NCI-H2107 (cell line): ENCODE measurements at places on chromosomes 2 and 18.

DNA sequence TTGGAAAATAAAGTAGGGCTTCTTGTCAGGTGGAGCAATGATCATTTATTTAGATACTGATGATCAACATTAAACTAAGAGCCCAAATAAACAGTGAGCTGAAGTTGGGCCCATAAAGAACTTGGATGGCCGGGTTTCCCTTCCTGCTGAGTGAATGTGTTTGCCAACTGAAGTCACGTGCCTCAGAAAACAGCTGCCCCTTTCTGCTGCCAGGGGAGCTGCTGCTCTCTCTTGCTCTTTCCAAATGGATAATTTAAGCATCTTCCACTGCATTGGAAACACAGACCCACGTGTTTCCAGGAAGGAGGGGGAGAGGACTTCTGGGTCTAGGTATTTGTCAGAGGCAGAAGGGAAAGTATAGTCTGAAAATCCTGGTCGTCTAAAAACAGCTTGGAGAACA lies 22.9 kb upstream of the NCKAP5 start:
- DNase-seq = no peak

GRCh38 chr2:100199421-100199820 lies 57.0 kb upstream of the AFF3 start:
- no peak for DNase-seq

DNA sequence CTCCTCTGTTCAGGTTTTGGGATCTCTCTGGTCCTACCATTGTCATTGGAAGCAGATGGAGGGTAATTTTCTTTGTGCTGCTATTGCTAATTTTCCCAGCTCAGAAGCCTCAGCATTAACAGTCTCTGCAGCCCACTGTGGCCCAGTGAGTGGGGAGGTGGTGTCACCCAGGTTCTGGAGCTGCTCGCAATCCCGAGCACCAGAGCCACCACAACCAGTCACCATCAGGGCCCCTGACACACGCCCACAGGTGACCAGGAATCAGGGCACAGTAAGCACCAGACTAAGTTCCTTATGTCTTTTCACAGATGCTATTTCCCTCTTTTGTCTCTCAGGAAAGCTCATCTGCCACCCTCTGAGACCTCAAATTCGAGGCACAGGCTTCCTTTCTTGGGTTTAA lies 87.9 kb downstream of the SEPTIN10 start:
- no peak for DNase-seq

DNA sequence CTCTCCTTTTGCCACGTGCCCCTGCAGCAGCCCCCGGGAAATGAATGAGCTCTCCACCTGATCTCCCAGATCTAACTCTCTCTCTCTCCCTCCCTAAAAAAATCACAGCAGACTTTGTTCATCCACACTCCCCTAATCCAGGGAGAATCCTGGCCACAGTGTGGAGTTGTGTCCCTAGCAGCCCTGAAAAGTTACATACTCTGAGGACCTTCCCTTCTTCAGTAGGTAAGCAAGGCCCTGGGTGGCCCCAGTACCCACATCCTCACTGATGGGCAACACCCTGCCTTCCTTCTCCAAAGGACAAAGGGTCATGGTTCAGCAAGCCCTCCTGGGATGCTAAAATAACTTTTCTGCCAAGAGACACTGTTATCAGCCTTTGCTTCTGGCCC lies 76.9 kb upstream of the GLI2 start:
- DNase-seq = no peak

- DNase-seq = no peak
These were observed 140.4 kb downstream of the RBMS1 start for GRCh38 chr2:160353166-160353565.

DNA sequence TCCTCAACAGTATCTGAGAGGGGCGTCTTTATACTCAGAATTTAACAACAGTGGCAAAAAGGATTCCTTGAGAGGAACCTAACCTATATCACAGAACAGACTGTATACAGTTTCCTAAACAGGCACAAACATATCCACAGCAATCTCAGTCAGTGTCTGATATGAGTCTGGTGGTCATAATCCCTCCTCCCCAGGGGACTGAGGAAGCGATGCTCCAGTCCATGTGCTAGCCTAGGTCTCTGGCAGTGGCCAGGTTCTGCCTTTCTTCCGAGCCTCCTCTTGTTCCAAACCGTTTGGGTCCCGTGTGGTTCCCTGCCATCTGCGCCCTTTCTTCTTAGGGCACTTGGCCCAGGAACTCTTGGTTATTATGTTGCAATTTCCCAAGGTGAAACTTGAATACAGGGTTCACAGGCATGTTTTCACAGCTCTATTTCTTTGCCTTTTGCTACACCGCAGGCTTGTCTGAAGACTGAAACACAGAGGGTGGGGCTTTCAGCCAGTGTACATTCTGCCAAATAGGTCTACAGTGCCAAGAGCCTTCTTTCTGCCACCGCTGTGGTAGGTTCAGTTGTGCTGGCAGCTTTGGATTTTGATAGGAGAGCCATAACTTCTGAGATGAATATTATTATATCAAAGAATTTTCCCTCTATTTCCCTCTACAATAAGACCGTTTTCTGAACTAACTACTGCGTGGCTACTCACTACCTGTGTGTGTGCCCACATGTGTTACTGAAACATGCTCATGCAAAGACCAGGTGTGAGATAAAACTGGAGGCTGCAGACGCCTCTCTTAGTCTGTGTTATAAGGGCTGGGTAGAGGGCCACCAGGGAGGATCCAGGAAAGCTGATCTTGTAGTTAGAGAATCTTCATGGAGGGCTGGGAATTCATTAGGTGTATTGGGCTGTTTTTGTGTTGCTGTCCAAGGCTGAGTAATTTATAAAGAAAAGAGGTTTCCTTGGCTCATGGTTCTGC lies 75.0 kb upstream of the HAAO start:
- DNase-seq = no peak

DNA sequence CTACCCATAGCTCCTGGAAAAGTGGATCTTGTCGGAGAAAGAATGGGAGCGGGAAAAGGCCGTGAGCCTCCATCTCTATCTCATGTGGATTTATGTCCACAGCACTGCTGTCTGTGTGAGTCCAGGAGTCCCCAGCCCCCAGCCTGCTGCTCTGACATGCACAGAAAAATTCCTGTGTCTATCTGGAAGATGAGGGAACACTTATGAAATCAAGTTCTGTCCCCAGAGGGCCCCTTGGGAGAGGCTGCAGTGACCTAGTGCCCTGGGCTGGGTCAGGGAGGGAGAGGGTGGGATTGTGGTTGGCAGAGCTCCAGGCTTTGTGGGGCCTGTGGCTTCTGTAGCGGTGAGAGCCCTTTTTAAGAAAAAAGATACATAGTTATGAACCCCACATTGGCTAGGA lies 37.6 kb downstream of the HJURP start:
- no peak for DNase-seq

DNA sequence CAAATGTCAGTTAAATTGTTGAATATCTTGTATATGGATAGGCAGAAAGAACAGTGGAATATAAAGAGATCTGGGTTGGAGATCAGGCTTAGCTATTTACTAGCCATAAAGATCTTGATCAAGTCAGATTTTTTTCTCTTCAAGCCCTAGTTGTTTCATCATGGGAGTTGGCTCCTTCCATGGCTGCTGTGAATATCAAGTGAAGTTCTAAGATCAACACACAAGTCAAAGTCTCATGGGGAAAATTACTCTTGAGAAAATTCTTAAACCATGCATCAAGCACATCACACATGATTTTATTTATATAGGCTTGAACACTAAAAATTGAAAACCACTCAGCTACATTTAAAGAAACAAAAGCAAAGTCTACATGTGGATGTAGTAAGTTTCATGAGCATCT lies 79.8 kb downstream of the C1D start:
- DNase-seq = no peak

- DNase-seq = no peak
These were observed 25.9 kb downstream of the SIGLEC15 start for GRCh38 chr18:45851161-45851925.

GRCh38 chr2:102489646-102490045 lies 16.6 kb downstream of the SLC9A4 start:
- DNase-seq = no peak

DNA sequence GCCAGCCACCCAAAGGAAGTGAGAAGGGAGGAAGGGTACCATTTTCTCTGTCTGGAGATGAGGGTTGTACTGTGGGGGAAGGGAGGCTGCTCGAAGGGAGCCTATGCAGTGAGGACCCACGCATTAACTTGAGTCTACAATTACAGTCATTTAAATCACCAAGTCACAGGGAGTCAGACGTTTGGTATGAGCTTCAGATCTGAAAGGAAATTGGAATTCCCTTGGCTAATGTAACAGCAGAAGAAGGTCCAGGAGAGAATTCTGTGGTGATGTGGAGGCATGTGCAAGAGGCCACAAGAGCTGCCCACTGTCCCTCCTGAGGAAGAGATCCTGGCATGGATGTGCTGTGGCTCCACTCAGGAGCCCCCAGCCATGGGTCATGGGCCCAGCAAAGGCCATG lies 22.5 kb downstream of the DAPL1 start:
- DNase-seq = no peak

DNA sequence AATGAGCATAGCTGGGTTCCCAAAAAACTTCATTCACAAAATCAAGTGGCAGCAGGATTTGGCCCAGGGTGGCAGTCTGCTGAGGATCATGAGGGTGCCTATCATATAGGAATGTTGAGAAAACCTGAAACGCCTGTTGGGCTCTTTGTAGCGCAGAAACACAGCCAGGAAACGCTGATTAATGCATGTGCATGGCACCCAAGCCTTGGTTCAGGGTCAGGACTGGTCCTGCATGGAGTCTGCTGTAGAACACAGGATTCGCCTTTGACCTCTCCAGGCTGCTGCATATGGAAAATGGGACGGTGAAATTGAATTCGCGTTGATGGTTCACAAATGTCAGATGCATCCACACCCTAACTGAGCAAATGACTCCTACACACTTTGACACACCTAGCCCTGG lies 227.9 kb upstream of the COPS8 start:
- no peak for DNase-seq

- DNase-seq = no peak
These were observed 36.2 kb downstream of the EIF2AK3 start for GRCh38 chr2:88590998-88591613.
